ENCODE measurements at places on chromosomes 2 and 18.

- no peak for DNase-seq
Observed at GRCh38 chr2:182942756-182943155, 76.3 kb upstream of the FRZB start.

DNA sequence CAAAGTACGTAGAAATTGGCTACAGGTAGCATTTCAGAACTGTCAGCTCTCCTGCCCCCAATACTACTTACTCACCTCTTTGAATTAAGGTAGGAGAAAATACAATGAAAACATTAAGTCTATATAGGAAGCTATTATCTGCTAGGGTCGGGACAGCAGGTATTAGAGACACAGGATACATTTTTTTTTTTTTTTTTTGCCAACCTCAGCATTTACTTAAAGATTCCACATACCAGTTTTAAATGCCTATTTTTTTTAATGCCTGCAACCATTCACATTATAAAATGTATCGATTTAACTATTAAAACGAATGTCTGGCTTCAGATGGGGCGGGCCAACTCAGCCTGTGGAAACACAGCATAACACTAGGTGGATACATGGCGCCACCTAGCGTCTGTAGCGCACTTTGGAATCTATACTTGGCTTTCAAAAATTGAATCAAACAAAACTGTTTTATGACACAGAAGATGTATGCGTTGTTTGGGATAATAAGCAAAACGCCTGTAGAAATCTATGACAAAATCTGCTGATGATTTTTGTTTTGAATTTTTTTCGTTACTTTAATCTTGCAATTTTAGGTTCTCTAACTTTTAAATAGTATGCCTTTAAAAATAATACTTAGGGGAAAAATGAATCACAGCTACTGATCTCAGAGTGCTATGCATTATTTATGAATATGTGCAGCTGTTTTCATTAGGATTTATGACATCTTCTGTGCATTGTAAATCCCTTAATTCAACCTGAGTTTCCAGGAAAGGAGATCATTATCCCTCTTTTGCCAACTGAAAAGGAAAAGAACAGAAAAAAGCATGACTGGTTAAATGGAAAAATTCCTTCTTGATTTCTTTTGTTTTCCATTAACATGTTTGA lies 261.0 kb downstream of the NYAP2 start:
- DNase-seq: peak; percentile 79

DNA sequence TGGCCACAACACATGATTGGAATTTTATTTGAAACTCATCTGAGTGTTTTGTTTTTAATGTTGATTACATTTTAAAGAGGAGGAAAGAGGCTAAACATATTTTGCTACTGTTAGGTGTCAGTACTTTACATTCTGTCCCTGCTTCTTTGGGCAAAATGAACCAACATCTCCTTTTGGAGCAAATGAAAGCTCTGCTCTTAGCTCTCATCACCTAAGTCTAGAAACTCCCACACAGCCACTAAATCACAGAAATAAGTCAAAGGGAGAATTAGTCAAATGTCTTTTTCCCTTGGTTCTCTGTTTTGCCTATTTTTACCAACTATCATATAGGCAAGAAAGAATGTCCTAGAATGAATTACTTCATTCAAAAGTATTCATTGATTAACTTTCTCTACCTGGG lies 666.8 kb downstream of the RNF144A start:
- no peak for DNase-seq

DNA sequence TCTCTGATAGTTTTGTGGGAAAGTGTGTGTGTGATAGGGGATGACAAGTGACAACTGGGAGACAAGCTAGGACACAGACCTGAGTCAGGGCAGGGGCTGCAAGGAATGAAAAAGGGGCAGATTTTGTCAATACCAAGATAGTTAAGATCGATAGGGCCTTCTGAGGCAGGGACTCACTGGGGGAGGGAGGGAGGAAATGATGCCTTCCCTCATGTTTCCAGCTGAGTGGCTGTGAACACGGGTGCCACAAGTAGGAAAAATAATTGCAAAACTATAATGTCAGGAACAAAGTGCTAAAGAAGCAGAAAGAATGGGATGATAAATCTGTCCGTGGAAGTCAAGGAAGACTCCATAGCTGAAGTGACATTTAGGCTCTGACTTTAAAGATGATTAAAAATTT lies 24.2 kb downstream of the CDH2 start:
- no peak for DNase-seq

GRCh38 chr2:65372619-65373018 lies 59.8 kb downstream of the SPRED2 start:
- no peak for DNase-seq

GRCh38 chr2:195212586-195212985 lies 444.4 kb upstream of the SLC39A10 start:
- DNase-seq: no peak

GRCh38 chr2:225104971-225105370 lies 62.7 kb upstream of the DOCK10 start:
- no peak for DNase-seq

- DNase-seq: no peak
Observed at GRCh38 chr2:230961091-230961491, 34.8 kb upstream of the SPATA3 start.

- DNase-seq: no peak
Observed at GRCh38 chr2:219959471-219959870, 332.0 kb downstream of the SLC4A3 start.

DNA sequence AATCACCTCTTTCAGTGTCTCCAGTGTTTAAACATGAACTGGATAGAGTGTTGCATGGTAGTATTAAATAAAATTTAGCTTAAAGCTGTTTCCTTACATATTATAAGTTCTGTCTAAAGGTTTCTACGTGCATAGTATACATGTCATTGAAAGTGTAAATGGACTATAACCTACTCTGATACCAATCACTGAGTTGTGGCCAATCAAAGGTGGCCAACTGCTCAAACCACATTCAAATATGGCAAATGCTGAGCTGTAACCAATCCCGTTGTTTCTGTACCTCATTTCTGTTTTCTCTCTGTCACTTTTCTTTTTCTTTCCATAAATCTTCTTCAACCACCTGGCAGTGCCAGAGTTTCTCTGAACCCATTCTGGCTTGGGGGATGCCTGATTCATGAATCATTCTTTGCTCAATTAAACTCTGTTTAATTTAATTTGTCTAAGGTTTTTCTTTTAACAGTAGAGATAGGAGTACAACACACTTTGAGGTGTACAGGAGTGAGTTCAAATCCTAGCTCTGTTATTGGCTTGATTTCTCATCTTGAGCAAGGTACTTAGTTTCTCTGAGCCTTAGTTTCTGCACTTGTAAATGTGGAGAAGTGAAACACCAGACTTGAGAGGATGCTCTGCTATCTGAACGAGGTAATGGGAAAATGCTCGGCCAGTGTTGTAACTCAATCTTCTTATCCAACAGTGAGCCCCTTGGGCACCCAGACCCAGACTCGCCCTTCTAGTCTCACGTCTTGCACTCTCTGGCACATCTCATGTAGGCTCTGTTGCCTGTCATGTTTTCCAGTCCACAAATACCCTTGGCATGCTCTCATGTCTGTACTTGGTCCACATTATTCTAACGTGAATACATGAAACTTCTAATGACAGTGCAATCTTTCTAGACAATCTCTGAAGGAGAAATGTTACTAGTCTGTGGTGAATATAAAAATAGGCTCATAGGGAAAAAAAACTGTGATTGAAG lies 228.0 kb downstream of the PIK3C3 start:
- DNase-seq: no peak

- DNase-seq: no peak
Observed at GRCh38 chr18:23595591-23595990, 9.3 kb upstream of the NPC1 start.

DNA sequence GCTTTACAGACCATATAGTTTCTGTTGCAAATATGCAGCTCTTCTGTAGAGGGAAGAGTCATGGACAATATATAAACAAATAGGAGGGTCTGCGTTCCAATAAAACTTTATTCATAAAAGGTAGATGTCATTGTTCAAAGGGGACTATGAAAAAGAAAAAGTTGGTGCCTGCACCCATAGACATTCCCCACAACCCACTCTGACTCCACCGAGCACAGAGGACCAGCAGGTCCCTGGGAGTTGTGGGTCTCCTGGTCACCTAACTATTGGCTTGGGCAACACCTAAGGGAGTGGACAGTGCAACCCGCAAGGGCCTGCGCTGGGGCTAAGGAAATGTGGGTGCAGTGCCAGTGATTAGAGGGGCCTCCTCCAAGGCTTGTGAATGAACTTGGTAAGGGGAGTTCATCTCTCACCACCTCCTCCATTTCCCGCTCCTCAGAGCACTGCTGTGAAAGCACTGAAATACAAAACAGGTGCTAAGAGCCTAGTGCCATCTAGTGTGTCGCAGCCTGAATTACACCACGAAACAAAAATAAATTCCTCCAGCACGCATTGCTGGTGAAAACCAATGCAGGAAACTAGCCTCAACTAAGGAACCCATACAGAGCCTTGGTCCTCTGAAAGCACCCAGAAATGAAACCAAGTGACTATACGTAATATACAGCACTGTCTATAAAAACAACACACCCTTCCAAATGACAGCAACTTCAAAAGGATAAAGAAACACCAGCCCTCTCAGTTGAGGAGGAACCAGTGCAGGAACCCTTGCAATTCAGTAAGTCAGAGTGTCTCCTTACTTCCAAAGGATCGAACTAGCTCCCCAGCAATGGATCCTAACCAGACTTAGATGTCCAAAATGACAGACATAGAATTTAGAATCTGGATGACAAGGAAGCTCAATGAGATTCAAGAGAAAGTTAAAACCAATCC lies 166.6 kb downstream of the RNF144A start:
- DNase-seq: no peak

DNA sequence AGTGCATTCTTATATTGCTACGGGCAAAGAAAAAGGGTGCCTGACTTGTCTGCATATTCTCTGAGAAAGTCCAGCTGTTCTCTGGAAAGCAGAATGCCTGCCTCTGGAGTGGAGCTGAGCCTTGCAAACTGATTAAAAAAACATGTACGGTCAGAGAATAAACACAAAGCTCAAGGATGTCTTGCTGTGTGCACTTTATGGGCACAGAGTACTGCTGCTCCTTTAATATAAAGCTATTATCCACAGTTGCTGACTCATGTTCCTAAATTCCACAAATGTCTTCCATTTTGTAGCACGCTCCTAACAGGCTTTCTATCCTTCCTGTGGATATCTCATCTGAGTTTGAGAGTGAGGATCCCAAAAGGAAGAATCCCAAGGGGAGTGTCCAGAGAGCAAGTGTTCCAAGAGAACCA lies 229.0 kb downstream of the MREG start:
- no peak for DNase-seq

DNA sequence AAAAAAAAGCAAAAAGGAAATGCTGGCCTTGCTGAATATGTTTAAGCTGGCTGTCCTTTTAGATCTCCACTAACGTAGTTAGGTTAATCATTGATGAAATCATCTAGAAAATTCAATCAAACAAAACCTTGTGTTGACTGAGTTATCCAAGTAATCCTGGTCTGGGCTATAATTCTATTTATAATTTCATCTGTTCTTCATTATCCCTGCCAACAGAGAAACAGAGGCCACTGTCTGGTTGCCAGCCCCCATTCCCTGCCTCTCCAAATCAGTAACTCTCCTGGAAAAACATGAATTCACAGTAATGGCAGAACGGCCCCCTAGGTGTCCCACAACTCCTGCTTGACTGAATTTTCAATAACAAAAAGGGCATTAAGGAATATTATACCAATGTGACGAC lies 24.6 kb downstream of the DOCK10 start:
- DNase-seq: no peak

DNA sequence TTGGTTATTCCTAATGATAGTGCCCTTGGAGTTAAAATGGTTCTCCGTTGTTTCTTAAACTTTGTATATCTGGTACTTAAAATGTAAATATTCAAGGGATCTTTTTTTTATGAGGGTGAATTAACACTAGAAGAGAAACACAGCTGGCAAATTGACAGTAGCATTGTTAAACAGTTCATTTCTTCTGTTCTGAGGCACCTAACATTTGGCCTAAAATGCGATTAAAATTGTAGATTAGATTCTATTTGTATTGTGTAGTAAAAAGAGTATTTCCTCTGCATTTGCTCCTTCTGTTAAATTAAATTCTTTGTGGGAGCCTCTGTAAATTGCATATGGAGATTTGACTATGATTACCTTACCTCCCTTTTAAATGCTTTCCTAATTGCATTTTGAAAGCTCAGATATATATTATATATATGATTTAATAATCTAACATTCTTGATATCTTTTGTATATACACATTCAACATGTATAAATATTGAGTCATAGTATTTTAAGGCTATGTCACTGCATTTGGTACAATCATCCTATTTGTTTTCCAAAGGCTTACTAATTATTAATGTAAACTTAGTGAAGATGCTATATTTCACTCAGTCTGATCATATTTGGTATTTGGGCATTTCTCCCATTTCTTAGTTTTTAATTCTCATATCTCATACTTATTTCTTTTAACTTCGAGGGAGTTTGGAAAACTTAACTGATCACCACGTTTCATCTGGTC lies 124.4 kb downstream of the AGPS start:
- no peak for DNase-seq

DNA sequence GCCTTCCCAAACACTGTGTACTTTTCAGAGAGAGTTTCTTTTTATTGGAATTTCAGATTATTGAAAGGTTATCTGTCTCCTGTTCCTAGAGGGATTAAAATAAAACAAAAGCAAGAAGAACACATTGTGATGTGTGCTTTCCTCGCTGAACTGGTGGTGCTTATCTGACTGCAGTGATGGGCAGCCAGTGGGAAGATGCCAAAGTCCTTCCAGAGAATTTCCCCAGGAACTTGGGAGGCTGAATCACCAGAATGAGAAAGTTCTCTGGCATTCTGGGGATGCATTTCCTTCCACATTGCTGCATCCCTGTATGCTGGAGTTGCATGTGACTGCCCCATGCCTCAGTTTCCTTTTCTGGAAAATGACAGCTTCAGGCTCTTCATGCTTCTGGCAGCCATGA lies 53.9 kb upstream of the SEC11C start:
- no peak for DNase-seq

DNA sequence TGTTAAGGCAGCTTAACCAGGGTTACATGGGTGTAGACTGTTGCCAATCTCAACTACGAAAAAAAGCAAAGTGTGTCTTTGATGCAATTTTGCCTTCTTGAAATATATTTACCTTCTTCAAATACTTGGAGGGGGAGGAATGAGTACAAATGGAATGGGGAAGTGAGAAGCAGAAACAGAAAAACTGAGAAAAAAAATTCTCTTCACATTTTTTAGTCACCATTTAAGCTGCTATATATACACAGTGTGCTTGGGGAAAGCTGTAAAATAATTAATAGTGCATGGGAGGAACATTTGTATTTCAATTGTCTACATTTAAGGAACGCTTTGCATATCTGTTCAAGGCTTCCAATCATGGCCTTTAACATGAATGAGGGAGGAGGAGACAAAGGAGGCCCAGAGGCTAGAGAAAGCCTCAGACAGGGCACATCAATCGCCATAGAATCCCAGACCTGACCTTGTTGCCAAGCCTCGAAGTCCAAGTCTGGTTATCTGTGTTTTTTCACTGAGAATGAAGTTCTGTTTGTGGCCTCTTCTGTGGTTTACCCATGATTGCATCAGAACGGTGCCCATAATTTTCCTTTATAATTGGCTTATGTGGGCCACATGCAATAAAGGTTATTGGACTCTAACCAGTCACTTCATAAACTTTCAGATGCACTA lies 158.6 kb downstream of the PIK3C3 start:
- DNase-seq: no peak
